CD4-positive, alpha-beta T cell treated with Interleukin-2 at 100 ng/mL for 4 hours (primary cell): ENCODE measurements at places on chromosomes 2 and 18.

DNA sequence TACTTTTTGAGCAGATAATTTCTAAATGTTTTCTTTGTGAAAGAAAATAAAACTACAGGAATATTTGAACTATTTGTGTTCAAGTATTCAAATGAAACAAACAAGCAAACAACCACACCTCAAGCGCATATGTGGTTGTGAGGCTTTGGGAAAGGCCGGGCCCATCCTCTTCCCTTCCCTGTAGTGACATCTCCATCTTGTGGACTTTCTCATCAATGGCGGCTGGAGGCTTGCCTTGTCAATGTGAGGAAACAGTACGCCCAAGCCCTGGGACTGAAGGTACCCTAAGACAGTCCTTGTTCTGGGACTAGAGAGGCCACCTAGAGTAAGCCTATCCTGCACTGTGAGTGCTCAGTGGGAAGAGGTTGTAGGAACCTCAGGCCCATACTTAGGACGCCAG lies 166.8 kb downstream of the TPGS2 start:
- no peak for DNase-seq

DNA sequence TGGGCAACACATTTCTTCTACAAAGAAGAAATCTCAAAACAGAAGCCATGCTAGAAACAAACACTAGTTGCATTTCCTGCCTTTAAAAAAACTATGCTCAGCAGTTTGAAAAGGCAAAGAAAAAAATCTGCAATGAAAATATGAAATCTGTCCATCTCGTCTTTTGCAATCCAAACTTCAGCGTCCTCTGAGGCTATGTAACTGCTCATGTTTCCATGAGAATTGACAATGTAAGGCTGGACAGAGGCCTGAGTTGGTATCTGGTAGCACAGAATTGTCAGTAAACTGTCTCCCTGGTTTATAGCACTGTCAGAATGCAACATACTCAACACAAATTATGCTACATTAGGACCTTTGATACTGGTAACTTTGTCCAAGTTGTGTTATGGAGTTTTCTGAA lies 429.9 kb downstream of the ARHGAP15 start:
- no peak for DNase-seq

DNA sequence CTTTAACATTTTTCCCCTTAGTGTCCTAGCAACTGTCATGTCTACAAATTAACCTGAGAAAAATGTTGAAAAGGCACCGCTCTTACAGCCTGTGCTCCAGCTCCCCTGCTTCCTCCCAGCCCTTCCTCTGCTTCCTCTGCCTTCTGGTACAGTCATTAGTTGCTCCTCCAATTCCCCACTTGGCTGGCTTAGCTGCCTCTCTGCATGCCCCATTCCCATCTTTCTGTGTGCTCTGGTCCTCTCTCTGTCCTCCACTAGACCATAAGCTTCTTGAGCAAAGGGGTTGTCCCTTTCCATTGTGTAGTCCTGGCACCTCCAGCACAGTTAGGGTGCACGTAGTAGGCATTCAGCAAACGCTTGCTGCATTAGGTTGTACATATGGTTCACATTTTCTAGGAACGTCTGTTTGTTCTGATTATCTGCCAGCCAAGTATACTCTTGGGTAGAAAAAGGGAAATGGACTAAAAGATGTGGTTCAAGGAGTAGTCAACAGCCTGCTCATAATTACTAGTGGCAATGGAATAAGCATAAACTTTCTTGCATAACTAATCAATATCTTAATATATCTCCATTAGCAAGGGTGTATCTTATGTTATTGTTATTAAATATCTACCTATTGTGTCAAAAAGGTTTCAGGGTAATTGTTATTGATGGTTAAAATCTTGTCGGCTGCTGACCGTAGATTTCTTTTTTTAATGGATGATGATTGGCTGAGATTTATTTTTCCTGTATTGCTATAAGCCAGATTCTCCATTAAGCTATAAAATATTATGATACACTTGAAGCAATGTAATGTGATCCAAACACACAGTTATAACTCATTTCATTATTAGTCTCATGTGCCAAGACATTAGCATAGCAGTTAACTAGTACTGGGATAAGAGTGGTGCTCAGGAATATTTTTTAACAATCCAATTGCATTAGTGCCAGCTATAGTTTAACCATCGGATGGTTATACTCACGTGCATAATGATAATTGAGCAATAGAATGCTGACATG lies 340.1 kb downstream of the SLC4A3 start:
- no peak for DNase-seq

- DNase-seq, result no peak
Measured at GRCh38 chr2:67927501-67927900, 135.3 kb downstream of the C1D start.

DNA sequence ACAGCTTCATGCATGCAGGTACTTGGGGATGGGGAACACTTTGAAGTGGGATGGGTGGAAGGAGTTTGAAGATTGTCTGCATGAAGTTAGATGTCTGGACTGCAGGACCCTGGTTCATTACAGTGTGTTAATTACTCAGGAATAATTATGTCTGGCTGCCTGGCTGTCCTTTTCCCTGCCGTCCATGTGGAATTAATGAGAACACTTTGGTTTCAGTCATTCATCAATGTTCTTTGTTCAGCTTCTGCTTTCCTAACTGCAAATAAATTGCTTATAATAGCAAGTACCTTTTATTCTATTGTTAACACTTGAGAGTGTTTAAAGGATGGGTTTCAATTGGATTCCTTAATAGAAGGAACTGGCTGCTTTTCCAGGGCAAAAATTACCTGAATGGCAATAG lies 35.8 kb downstream of the MTCL1 start:
- no peak for DNase-seq

GRCh38 chr18:12302391-12303147 lies 5.5 kb upstream of the TUBB6 start:
- DNase-seq, result no peak

- DNase-seq, result no peak
Measured at GRCh38 chr2:193267496-193268002, 1072.8 kb upstream of the TMEFF2 start.

DNA sequence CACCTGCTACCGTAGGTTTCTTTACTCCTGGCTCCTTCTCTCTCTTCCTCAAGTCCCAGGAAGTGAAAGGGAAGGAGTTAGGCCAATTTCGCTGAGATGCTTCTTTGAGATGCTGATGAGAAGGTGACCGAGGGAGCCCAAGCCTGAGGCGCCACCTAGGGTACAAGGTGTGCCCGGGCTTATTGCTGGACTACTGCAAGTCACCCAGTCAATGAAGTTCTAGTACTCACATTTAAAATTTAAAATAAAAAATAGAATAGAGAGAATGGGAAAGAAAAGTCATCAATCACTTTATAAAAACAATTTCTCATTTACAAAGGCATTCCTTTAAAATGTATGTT lies 45.3 kb downstream of the ACAA2 start:
- no peak for DNase-seq
